Hematopoietic multipotent progenitor cell (in vitro differentiated cells): ENCODE measurements at places on chromosomes 2 and 18. TPM values are rescaled to one million over a fixed set of nuclear protein-coding genes. Genes with fewer than 3 reads are reported as not detected.

DNA sequence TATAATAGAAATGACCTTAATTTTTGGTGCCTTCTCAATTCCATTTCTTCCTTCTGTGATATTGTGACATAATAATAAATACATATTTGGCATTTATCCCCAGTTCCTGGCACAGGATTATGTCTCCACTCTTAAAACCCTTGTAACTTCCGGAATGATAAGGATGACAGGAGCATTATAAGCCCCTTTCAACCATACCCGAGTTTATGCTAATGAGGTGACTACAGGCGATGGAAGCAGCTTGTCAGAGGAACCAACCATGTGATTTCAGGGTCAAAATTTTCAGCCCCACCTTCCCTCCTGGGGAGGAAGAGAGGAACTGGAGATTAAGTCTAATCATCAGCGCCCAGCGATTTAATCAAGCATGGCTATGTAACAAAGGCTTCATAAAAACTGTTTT lies 528.5 kb upstream of the CRIM1 start:
- DNase-seq = no peak

DNA sequence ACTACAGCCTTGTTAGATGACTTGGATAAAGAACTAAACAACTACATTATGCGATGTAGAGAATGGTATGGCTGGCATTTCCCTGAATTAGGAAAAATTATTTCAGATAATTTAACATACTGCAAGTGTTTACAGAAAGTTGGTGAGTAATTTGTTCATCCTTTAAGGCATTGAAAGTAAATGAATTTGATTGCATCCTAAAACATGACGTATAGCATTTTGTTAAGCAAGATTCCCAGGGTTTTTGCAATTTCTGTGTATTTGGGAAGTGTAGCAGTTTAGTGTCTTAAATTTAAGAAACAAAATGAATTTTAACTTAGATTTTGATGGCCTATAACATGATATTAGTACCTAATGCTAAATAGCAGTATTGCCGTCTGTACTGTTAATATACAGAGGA lies 24.8 kb downstream of the NOP58 start:
- DNase-seq = no peak

GRCh38 chr2:145184741-145185651 lies 665.1 kb upstream of the ZEB2 start:
- DNase-seq = no peak

The VWC2L gene
- total RNA-seq = under 0.01 TPM

The LOXL3 gene
- total RNA-seq = 14.3 TPM
